ENCODE measurements at places on chromosomes 5 and 9.
A peak's percentile ranks its signal among the peaks of the same experiment; 100 is the strongest.

GRCh38 chr5:5421149-5421960 is 1.1 kb upstream of the ICE1 start:
- peak; percentile 15 for DNase-seq

DNA sequence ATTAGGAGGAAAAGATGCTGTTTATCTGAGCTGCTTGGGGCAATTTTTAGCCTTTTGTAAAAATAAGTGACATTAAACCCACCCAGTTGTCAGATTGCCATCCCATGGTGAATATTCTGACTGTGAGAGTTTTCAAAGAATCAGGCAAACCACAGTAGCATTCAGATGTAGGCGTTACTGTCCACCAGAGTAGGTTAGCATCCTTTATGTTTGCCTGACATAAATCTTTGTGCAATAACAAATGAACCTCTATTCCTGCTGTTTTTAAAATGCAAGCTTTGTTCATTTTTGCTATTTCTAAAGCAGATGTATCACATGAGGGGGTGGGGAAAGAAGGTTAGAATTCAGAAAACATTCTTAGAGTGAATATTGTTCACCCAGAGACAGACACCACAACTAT is 427.8 kb downstream of the CDH9 start:
- no peak for DNase-seq

GRCh38 chr5:122165559-122166078 is 36.3 kb downstream of the ZNF474 start:
- no peak for DNase-seq

DNA sequence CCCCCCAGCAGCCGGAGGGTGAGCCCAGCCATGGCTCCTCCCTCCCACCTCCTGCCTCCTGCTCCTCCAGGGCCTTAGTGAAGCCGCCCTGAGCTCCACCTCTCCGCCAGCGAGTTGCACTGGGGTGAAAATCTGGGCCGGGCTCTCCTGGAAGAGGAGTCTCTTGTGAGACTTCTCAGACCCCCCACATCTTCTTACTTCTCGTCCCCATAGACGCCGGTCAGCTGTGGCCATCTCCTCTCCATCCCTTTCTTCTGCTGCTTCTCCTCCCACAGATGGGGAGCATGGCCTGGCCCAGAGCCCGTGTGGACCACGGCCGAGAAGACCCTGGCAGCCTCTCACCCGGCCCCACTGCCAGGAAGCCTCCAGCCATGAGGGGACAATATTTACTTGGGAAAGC is 17.3 kb downstream of the OLFM1 start:
- DNase-seq: no peak

DNA sequence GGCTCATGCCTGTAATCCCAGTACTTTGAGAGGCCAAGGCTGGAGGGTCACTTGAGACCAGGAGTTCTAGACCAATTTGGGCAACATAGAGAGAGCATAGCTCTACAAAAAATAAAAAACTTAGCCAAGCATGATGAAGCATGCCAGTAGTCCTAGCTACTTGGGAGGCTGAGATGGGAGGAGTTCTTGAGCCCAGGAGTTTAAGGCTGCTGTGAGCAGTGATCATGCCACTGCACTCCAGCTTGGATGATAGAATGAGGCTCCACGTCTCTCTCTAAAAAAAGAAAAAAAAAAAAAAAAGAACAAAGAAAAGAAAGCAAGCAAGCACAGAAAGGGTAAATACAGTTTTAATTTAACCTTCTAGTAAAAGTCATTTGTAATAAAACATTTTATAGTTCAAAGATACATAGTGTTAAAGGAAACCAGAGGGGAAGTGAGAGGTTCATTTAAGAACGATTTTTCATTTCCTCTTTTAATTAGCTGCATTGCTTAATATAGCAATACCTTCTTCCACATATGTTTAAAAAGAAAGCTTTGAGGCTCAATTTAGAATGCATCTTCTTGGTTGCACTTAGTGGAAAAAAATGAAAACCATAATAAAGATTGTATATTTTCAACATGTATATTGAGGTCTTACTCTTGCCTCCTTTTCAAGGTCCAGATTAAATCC is 14.9 kb downstream of the GAPT start:
- DNase-seq: no peak

DNA sequence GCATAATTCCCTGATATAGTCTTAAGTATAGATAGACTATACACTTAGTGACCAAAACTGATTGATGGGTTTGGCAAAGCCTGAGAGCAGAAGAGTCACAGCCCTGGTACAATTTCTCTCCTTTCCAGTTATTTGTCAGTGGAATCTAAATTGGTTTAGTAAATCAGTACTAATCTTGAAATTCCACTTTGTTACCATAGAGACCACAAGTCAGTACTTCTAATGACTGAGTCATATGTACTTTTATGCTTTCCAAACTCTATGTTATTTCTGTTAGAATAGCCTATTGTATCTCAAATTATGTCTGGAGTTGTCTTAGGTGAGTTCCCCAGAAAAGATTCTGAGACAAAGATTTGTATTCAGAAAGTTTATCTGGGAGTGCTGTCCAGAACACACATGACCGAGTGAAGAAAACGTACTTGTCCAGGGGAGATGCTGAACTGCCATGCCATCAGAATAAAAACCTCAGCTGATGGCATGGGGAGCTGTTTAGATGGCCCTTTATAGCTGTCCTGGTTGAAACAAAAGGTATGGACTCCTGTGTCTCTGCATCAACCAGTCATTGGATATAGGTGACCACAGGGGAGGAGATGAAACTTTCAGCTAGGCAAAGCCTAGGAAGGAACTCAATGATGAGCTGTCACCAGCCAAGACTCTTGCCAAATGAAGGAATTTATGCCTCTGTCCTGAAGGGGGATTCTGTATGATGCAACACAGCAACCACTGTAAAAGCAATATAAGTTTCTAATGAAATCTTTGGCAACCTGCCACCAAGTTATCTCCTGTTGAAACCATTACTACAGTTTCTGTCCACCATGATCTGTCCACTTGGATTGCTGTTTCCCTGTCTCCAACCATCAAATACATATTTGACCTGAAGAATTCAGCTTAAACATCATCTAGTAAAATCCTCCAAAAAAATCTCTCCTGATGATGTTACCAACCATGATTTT is 18.0 kb upstream of the SMC2 start:
- DNase-seq: no peak

DNA sequence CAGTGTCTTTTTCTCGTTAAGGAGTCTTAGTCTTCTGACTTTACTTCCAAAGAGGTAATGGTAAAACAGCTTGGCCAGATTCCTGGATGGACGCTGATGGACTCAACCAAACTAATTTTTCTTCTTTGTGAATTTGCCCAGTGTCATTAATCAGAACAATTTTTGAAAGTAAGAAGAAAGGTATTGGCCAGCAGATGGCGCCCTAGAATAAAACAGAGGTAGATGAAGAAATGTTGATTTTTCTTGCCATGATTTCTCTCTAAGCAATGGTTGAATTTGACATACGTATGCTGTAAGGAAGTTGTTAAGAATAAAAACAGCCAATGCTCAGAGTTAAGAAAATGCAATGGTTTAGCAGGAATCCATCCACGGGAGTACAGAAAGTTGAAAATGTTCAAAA is 500.0 kb downstream of the DIRAS2 start:
- peak; percentile 7 for DNase-seq

DNA sequence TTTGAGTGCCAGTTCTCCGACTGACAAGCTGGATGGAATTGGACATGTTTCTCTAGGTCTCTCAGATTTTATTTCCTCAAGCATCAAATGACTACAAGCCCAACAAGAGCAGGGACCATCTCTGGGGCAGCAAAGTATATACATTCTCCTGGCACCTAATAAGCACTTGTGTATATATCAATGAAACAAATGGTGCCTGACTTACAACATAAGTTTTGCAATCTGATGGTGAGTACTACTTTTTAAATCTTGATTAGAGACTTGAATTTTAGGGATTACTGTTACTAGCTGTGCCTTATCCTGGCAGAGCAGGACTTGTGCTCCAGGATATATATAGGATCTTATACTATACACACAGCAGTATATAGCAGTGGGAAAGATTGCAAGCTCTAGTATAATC is 8.8 kb upstream of the ABLIM3 start:
- no peak for DNase-seq

GRCh38 chr5:20604992-20605391 is 617.0 kb upstream of the CDH18 start:
- DNase-seq: no peak

DNA sequence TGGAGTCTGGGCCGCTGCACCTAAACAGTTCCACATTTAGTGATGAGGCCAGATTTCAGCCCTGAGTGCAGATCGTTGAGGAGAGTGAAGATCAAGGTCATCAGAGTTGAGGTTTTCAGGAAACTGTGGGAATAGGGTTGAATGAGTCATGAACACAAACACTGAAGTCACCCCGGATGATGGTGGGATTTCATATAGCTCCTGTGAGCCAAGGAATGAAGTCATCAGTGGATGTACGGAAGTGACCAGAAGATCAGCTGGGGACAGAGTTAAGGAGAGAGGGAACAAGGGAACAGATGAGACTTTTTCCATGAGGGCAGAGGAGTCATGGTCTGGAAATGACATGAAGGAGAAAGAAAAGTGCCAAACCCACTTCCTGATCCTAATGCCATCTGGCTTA is 36.5 kb downstream of the PALM2AKAP2 start:
- no peak for DNase-seq

GRCh38 chr5:97102010-97102470 is 40.4 kb downstream of the LIX1 start:
- no peak for DNase-seq

DNA sequence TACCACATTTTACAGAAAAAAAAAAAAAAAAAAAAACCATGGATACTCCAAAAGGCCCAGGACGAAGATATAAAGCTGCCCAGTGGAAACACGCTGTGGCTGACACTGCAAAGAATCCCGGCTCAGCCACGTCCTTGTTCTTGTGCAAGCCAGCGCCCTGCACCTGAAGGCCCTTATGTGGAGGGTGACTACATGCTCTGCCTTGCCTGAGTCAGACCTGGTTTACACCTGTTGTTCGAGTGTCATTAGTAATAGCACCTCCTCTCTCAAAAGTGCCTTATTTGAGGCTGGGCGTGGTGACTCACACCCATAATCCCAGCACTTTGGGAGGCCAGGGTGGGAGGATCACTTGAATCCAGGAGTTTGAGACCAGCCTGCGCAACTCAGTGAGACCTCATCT is 54.3 kb upstream of the ZSWIM6 start:
- DNase-seq: no peak

- no peak for DNase-seq
Measured at GRCh38 chr5:82313016-82313415, 34.9 kb upstream of the RPS23 start.

DNA sequence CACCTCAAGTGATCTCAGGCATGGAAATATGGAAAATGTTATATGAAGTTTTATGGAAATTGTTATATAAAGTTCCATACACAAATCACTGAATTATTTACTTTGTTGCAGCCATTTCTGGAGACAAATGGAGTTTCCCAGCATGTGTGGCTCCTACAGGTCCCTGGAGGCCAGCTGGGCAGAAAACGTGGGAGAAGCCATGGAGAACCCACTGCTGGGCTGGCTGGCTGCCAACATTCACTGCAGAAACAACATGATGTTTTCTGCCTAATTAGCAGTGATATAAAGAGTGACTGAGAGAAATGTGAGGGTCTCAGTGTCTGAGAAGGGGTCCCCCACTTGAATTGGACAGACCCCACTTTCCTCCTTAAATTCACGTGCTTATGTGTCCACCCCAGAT is 208.8 kb upstream of the IRX2 start:
- DNase-seq: no peak

- DNase-seq: peak; percentile 8
Measured at GRCh38 chr9:36486329-36486932, 86.3 kb upstream of the MELK start.

DNA sequence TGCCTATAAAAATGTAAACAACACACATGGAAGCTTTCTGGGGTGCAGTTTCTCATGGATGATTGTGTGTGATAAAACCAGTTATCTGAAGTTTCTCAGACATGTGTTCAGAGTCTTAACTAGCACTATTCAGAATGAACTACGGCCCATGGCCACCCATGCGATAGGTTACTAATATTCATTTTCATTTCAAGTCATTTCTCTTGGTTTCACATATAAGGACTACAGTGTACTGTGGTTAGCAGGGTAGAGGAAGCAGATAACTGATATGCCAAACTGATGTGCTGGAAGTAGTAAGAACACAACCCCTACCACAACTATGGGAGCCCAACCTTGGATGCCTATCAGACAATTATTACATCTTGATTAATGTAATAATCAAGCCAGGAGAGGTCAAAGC is 372.1 kb downstream of the DTWD2 start:
- no peak for DNase-seq

DNA sequence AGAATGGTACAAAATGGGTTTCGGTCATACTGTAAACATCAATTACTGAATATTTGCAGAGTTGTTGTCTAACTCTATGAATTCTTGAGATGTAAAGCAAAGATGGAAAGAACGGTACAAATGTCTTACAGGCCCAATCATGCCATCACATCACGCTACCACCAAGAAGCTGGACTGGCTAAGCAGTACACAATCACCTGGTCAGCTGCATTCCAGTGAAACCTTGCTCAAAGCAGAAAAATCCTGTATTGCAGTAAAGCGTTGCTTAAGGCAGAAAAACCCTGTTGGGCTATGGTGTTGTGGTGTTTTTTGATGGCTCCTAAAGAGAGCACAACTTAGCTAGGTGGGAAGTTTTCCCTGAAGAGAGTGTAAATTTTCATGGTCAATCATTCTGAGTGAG is 112.6 kb upstream of the RASA1 start:
- DNase-seq: no peak

GRCh38 chr9:36264896-36265295 is 6.6 kb upstream of the GNE start:
- DNase-seq: no peak

GRCh38 chr9:32526041-32526706 is at the start of gene RIGI:
Gene RIGI (minus strand): TSS chr9:32526196. CDS start chr9:32526166, 30 bp downstream.
- peak; percentile 78 for DNase-seq

GRCh38 chr5:133925866-133926488 is 42.4 kb downstream of the C5orf15 start:
- DNase-seq: no peak

DNA sequence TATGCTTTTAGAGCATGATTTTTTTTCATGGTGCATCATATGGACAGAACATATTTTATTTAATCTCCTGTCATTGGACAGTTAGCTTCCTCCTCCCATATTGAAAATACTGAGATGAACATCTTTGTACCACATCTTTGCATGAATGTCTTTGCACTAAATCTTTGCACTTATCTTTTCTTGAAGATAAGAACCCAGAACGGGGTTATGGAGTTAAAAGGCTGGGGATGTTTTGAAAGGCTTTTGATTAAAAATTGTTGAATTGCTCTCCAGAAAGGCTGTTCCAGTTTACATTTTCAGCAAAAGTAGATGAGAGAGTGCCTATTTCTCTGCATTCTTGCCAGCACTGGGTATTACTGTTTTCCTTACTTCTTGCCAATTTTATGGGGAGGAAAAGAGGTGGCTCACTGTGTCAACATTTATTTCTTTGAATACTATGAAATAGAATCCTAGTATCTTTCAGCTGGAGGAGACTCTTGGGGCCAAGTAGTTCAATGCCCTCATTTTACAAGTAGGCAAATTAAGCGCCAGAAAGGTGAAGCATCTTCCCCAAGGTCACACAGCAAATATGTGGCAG is 7.2 kb downstream of the NCS1 start:
- no peak for DNase-seq

All from activated naive CD8-positive, alpha-beta T cell treated with anti-CD3 and anti-CD28 coated beads for 36 hours (primary cell).